ENCODE measurements at places on chromosomes 5 and 9.

DNA sequence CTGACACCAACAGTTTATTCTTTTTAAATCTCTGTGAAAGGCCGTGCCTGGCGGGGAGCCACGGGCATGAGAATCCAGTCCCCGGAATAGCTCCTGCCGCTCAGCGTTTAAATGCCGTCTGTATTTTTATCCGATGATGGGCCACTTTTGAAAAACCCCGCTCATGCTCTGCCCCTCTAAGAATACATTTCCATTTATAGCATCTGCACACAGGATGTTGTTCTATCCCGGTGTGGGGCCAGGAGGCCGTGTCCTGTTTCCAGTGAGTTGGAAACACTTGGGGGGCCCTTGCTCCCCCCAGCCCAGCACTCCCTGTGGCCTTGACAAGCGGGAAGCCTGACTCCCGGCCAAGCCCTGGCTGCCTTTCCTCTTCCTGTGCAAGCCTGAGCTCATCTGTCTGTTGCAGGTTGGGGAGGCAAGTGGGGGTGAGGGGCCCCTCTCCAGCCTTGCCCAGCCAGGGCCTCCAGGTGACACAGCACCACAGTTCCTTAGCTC lies 39.0 kb downstream of the ERGIC1 start:
- no peak for DNase-seq

DNA sequence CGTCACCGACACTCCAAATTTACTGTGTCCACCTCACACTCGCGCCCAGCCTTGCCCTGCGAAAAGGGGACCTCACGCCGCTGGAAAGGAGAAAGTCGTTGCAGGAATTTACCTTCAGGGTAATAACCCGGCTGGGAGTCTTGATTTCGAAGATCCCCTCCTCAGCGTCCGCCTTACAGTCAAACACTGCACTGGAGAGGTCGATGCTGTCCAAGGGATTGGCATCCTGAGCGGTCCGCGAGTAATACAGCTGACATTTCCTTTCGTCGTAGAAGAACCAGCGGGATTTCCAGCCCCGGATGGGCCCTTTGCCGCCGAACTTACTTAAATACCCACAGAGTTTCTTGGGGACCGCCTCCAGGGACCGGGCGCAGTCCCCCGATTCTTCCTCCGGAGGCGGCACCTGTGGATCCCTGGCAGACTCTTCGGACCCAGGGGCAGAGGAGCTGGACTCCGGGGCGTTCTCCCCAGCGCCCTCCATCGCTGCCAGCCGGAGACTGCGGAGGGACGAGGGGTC lies 330 bp downstream of the TBC1D2 start:
- DNase-seq, result peak; percentile 49

GRCh38 chr9:126283799-126284465 lies 42.7 kb upstream of the MVB12B start:
- no peak for DNase-seq

- DNase-seq, result peak; percentile 12
Observed at GRCh38 chr5:128695791-128696530, 157.9 kb upstream of the FBN2 start.

DNA sequence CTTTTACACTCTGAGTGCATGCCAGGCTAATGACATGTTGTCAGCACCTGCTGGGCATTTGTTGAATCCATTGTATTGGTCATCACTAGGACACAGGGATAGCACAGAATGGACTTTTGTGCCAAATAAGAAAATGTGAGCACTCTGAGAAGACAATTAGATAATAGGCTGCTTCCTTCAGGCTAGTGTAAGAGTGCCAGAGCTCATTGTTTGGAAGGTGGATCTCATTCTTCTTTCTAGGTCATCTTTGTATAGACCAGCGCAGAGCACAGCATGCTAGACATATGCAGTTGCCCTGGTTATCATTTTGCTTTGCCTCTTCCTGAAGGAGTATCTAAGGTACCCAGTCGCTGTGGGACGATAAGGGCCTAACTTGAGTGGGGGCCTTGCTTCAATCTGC lies 493.4 kb upstream of the COX7C start:
- DNase-seq, result no peak

GRCh38 chr5:74851684-74852353 lies 14.4 kb downstream of the FAM169A start:
- no peak for DNase-seq

DNA sequence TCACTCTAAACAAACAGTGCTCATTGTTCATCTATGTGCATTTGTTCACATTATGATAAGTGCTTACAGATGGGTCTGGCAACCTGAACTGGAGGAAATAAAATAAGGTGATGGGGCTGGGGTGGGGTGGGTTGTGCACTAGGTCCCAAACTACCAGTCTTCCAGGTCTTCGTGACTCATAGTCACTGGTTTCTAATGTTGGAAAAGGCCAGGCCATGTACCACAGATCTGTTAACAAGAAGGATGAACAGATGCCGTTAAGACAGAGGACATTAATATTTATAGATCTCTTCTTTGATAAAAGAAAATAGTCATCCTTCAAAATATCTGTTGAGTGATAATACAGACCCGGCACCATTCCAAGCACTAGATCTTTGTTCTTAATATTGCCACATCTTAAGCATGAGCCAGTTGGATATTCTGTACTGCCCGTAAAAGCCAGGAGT lies 71.4 kb upstream of the STARD4 start:
- DNase-seq, result no peak

DNA sequence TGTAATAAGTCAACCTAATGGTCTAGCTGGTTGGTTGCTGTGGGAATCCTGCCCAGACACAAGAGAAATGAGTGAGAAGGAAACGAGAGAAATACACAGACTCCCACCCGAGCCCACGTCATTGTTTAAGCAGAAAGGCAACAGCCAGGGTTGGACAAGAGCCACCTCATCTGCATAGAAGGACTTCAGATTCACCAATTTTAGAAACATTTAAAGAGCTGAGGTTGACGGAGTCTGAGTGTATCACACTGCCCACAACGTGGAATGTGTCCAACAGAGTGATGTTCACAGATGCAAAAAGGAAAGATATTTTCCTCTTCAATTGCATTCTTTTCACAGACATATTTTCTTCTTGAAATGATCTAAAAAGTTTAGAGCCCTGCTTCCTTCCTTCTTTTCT lies 349.5 kb downstream of the AGTPBP1 start:
- no peak for DNase-seq

DNA sequence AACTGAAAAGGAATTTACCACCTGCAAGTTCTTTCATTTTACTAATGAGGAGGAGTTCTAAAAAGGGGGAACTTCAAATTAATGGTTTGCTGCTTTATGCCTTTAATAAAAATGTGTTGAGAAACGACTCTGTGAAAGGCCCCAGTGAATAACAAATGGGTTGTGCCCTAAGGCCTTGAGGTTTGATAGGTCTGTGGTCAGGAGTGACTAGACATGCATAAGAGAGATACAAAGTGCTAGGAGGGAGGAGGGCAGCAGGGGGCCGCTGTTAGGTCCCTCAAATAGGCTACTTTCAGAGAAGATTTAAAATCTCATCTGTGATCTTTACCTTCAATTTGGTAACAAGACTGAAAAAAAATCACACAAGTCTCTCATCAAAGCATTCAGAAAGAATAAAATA lies 58.3 kb downstream of the FAM81B start:
- no peak for DNase-seq

DNA sequence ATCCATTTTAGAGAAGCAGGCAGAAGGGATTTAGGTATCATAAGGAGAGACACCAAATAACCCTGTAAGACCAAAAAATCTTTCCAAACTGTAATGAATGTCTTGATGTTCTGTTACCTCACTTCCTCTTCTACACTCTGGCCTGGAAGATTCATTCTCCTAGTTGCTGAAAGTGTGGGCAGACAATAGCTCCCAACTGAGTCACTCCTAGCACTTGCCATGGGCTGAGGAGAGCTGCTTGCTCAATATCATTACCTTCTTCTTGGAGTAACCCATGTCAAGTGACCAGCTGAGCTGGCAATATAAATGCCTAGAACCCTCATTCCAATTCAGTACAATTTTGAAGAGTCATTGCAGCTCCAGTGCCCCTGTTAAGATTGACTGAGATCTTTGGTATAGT lies 1985.5 kb upstream of the CDH6 start:
- DNase-seq, result no peak

DNA sequence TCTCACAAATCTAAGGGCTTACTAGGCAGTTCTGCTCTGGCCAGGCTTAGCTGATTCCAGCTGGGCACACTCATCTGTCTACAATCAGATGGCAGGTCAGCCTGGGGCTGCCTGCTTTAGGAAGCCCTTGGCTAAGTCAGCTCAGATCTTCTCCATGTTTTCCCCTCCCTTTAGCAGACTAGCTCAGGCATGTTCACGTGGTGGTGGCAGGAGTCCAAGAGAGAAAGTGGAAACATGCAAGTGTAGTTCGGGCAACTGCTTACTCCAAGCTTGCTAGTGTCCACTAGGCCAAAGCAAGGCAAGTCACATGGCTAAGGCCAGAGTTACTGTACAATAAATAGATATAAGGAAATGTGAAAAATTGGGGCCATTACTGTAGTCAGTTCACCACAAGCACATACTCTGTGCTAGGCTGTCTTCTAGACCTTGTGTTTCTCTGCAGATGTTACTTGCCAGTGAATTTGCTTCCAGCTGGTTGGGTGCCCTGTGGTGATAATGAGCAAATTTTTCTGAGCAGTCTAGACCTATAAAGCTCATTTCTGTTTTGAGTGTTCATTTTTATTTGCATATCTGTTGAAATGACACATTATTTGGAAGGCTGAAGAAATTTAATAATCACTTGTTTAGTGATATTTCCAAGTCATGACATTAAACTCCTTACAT lies 38.3 kb downstream of the RECK start:
- DNase-seq, result no peak

DNA sequence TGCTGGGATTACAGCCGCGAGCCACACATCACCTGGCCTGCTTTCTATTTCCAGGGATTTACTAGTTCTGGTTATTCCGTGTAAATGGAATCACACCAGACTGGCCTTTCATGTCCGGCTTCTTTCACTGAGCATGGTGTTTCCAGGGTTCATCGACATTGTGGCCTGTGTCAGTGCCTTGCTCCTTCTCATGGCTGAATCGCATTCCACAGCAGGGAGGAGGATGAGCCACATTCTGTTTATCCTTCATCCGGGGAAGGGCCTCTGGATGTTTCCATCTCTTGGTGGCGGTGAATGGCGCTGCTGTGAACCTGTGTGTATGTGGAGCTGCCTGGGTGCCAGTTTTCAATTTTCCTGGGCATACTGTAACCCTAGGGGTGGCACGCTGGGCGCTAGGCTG lies 58.7 kb upstream of the RNU6ATAC start:
- DNase-seq, result no peak

- DNase-seq, result no peak
Observed at GRCh38 chr9:38215465-38215864, 146.4 kb upstream of the SHB start.

GRCh38 chr9:82081496-82081895 lies 92.9 kb downstream of the SPATA31D1 start:
- no peak for DNase-seq

- DNase-seq, result no peak
Observed at GRCh38 chr9:26219961-26220360, 541.7 kb upstream of the TUSC1 start.

GRCh38 chr5:6545036-6545693 lies 87.7 kb downstream of the NSUN2 start:
- DNase-seq, result no peak

- no peak for DNase-seq
Observed at GRCh38 chr5:68255305-68256120, 40.0 kb downstream of the PIK3R1 start.

DNA sequence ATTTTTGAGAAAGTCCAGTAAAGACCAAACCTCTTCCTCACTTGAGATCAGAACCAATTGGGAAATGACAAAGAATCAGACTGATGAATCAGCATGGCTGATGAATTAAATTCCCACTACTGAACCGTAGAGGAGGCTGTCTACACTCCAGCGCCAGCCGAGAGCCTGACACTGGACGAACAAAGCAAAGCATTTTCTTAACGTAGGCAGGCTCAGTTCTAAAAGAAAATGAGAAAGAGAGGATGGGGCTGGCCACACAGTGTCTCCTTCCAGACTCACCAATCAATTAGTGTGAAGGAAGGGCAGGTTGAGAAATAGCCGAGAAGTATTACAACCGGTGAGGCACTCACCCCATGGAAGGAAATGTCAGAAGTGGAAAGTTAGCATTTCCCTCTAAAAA lies 49.4 kb downstream of the ITGA1 start:
- peak; percentile 32 for DNase-seq

DNA sequence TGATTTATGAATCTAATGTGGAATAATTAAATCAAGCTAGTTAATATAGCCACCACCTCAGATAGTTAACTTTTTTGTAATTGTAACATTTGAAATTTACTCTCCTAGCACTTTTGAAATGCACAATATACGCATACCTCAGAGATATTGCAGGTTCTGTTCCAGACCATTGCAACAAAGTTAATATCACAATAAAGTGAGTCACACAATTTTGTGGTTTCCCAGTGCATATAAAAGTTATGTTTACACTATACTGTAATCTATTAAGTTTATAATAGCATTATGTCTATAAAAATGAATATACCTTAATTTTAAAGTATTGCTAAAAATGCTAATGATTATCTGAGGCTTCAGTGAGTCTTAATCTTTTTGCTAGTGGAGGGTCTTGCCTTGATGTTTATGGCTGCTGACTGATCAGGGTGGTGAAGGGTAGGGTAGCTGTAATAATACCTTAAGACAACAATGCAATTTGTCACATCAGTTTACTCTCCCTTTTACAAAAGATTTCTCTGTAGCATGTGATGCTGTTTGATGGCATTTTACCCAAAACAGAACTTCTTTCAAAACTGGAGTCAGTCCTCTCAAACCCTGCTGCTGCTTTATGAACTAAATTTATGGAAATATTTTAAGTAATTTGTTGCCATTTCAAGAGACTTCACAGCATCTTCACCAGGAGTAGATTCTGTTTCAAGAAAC lies 235.1 kb upstream of the ADAMTSL1 start:
- DNase-seq, result no peak

DNA sequence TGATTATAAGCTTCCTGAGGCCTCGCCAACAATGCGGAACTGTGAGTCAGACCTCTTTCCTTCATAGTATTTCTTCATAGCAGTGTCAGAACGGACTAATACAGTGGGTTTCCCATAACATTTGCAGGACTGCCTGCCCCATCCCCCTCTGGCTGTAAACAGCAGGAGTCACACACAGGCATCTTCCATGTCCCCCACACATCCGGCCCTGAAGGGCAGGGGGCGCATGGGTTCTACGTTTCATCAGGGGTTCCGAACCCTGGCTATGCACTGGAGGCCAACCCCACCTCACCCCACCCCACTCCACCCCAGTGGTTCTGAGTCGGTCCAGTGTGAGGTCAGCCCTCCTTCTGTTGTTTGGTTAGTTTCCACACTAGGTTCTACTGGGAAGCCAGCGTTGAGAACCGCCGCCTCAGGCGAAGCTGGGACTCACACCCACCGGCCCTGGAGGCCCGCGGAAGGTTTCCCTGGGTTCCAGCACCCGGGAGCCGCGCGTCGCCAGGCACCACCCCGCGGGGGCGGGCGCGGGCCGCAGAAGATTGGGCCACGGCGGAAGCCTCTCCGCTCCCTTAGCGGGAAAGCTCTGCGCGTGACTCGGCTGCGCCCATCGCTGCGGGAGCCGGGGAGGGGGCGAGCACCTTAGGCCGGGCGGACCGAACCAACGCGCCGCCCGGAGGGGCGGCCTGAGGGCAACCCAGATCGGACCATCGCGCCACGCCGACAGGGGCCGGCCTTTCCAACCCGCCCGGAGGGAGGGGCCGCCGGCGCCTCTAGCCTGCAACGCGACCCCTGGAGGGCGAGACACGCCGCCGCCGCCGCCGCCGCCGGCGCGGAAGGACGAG lies at the start of gene RUSC2:
Gene RUSC2, plus strand, starts transcription at position 799 of the 842 bp plus-strand sequence. CDS start 56,411 bp downstream, outside the sequence.
- peak; percentile 74 for DNase-seq

- no peak for DNase-seq
Observed at GRCh38 chr9:106500171-106500570, 362.8 kb upstream of the ZNF462 start.
